RPMI8226 (cell line): ENCODE measurements at places on chromosomes 16 and 17.

DNA sequence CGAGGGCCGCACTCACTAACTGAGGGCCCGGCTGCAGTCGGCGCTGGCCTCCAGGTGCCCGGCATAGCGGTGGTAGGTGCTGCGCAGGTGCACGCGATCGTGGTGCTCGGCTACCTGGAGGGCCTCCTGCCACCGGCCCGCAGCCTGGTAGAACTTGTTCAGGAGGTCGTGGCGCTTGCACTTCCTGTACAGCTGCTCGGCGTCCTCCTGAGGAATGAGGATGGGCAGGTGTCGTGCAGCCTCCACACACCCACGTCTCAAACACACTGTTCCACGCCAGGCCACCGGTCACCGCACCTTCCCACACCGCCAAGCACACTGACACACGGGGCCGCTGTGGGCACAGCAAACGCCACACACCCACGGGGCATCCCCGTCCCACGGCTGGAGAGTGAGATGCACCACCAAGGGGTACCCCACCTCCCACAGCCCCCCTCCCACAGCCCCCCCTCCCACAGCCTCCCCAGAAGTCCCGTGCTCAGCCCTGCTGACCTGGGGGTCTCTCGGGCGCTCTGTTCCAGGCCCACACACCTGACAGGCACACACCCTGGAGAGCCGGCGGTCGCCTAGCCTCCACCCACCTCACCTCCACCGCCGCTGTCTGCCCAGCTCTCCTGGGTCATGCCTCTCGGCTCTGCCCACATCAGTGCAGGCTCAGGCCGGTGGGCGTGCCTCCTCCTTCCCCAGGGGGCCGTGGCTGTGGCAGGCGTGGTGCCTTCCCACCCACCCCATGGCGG is 7.4 kb upstream of the TMEM204 start:
- no peak for DNase-seq

DNA sequence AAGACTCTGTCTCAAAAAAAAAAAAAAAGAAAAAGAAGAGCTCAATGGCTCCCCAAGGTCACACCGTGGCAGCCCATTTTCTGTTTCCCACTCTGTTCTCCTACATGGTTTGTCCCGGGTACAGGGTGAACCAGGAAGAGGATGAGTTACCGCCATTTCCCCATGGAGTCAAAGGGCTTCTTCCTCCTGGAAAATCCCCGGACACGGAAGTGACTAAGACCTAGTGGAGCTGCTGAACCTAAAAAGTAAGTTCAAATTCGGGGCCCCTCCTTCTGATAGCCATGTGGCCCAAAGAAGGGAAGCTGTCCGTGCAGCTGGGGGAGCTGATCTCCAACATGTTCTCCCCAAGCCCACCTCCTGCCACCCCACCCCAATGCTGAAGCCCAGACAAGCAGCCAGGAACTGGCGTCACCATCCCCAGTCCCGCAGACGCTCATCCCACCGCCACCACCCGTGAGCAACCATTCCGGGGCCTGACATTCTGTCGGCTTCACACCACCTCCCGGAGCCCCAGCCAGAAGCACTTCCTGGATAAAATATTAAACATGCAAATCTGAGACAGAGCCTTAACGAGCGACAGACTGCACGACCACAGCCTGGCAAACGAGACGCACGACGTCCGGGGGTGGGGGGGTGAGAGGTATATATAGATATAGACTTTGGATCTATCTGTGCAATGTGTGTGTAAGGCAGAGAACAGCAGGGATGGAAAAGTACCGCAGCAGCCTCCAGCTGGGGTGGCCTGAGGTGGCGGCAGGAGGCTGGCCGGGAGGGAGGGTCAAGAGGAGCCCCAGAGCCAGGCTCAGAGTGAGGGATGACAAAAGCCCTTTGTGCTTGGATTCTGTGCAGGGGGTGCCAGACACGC is 17.6 kb downstream of the EPOP start:
- no peak for DNase-seq

DNA sequence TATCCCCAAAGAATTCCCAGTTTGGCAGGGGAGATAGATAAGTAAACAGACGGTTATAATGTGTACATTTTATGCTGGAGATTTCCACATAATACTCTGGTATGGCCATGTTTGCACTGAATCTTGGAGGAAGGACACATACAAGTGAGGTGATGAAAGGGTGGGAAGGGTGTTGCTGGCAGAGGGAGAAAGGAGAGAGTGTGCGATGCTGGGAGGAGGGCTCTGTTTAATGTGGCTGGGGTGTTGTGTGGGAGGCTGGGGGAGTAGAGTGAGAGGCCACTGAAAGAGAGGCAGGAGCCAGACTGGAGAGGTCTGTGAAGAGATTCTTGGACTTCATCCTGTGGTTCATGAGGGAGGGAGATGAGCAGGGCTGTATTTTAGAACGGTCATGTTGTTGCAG is 87.6 kb downstream of the SPACA3 start:
- DNase-seq = no peak

DNA sequence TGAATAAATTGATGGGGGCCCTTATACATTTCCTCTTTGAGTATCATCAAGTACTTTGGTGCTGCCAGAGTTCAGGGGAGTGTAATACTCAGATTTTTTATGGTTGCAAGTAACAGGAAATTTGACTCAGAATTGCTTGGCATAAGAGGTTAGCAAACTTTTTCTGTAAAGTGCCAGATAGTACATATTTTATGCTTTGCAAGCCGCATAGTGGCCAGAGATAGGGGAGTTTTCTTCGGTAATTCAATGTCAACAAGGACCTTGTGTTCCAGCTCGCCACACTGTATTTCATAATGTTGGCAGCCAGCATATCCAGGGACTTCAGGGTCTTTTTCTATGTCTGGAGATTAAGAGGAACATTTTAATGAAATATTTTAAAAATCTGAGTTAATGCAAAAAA is 51.0 kb upstream of the MARCHF10 start:
- no peak for DNase-seq
